ENCODE measurements at places on chromosomes 3 and 15.

- no peak for DNase-seq
These were observed 57.1 kb upstream of the GK5 start for GRCh38 chr3:142282503-142282902.

GRCh38 chr15:78006567-78007205, 70.8 kb downstream of the TBC1D2B start:
- no peak for DNase-seq

- no peak for DNase-seq
These were observed 92.6 kb downstream of the AAGAB start for GRCh38 chr15:67161881-67162280.

- DNase-seq, result no peak
These were observed 8.9 kb downstream of the ADCY5 start for GRCh38 chr3:123439806-123440580.

GRCh38 chr3:124860599-124860998, 26.6 kb downstream of the ITGB5 start:
- DNase-seq, result peak; percentile 97

- no peak for DNase-seq
These were observed 11.1 kb downstream of the RBMS3 start for GRCh38 chr3:29291982-29292363.

All from SW 1271 (cell line).